ENCODE measurements at places on chromosomes 6 and 20. TPM values are rescaled to one million over a fixed set of nuclear protein-coding genes. Genes with fewer than 3 reads are reported as not detected.
A peak's percentile ranks its signal among the peaks of the same experiment; 100 is the strongest.

Gene PRKN
- total RNA-seq = 15.9 TPM

Gene KCTD20
- 56.6 TPM for total RNA-seq

Gene SOBP
- total RNA-seq = 18.5 TPM

Gene PHACTR3
- total RNA-seq = not detected

DNA sequence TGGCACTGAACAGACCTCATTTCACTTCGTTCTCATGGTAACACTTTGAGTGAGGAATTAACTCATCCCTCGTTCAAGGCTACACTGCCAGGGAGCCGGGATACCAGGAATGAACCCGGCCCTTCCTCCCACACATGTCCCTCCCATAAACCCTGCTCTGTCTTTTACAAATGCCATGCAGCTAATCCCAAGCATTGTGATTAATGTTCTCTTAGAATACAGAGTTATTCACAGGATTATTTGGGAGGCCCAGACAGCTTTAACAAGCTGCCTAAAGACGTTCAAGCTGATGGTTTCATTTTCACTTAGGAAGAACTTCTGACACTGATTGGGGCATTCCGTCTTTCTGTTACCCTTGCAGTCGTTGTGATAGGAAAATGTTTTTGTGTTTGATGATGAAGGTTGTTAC, 42.5 kb upstream of the CD83 start:
- no peak for DNase-seq

- no peak for DNase-seq
These were observed 54.8 kb downstream of the CD164 start for GRCh38 chr6:109327491-109327890.

DNA sequence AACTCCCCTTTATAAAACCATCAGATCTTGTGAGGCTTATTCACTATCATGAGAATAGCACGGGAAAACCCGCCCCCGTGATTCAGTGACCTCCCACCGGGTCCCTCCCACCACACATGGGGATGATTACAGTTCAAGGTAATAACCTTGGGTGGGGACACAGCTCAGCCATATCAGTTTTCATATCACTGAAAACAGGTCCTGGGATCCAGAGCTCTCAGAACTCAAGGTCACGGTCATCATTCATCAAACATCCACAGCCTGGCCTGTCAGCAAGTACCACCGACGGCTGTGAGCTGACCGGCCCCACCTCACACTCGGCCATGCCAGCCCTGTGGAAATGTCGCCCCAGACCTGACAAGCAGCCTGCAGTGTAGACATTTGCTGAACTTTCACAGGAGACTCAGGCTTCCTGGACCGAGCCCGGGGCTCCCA, 14.1 kb upstream of the FRMD1 start:
- DNase-seq = no peak

GRCh38 chr6:115618256-115618655, 442.4 kb downstream of the FRK start:
- DNase-seq = no peak

DNA sequence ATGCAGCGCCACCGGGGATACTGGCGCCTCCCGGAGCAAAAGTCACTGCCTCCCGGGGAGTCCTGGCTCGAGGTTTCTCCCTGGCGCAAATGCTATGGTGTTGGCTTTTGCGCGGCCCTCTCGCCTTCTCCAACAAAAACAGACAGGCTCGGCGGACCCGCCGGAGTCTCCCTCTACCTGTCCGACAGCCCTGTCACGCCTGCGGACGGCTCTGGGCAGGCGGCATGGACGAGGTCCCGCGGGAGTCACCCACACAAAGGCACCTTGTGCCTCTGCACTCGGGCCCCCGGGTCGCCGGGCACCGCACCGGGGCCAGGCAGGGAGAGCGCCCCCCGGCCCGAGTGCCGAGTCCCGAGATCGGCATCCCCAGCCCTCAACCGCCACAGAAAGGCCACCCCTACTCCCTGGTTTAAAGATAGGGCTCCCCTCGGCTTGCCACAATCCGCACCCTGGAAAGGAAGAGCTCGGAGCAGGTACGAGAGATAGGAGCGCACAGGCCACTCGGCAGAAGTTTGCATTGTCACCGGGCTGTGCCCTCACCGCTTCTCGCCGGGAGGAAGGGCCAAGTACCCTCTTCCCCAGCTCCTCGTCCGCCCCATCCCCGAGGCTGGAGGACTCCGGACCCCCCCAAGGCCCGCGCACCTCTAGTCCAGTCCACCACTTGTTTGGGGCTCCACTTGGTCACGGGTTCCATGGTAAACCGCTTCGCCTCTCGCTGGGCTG, 903 bp downstream of the CNKSR3 start:
- peak; percentile 63 for DNase-seq

DNA sequence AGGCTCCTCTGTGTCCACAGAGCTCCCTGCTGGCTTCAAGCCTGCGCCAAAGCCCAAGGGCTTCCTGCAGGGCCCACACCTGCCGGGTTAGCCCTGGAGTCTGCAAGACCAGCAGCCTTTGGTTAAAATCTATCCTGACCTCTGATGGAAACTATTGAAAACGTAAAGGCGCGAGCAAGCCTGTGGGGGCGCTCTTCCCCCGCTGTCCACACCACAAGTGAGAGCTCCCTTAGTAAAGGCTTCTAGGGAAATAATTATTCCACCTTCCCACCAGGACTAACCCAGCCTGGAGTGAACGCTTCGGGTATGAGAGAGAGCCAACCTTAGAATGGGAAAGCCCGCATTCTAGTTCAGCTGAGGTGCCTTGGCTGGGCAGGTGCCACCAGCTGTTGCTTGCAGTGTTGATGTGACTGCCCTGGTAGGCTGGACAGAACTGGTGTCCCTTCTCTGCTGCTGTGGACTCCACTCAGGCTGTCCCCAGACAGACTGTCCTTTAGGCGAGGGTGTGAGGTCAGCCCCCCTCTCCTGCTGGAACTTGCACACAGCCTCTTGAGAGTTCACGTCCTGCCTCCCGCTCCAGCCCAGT, 68.7 kb downstream of the SYTL3 start:
- no peak for DNase-seq

DNA sequence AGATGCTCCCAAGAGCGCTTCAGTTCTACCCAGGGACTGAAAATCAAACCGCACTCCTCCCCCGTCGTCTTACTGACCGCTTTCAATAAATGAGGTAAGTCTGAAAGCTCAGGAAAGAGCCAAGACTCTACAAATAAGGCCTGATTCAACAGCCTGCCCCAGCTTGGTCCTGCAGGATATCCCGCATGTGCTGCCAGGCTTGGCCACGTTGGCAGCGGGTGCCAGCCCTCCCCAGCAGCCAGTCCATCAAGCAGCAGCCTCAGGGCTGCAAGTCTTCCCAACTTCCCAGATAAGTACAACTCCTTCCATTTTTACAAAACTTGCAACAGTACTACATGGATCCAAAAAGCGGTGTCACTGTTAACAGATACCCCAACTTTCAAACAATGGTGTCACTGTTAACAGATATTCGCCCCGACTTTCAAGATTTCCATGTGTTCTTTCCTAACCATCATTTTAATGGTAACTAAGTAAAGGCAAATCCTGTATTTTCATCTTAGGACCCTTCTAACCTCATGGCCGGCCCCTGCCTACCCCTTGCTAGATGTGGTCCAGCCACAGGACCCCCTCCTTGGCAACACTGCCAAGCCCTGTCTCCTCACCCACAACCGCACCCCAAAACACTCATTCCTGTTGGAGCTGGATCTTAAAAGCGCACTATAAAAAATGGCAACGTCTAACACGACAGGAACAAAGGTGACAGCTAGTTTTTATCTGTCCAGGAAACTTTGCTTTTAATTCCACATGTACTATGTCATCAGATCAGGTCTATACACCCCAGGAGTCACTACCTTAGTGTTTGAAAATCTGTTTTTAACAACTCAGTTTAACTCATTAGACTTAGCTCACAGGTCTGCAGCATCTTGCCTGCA, 28.0 kb downstream of the DIDO1 start:
- DNase-seq = no peak

GRCh38 chr6:43845646-43846045, 75.6 kb downstream of the VEGFA start:
- no peak for DNase-seq

DNA sequence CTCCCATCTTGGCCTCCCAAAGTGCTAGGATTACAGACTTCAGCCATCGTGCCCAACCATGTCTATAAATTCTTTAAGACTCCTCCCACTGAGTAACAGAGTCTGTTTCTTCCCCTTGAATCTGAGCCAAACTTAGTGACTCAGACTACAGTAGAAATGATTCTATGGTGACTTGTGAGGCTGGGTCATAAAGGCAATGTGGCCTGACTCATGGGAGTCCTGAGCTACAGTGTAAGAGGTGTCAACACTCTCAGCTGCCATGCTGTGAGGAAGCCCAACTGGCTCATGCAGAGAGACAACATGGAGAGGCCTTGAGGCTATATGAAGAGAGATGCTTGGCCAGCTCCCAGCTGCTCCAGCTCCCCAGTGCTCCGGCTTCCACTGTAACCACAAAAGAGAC, 5.2 kb upstream of the NRSN2 start:
- no peak for DNase-seq

DNA sequence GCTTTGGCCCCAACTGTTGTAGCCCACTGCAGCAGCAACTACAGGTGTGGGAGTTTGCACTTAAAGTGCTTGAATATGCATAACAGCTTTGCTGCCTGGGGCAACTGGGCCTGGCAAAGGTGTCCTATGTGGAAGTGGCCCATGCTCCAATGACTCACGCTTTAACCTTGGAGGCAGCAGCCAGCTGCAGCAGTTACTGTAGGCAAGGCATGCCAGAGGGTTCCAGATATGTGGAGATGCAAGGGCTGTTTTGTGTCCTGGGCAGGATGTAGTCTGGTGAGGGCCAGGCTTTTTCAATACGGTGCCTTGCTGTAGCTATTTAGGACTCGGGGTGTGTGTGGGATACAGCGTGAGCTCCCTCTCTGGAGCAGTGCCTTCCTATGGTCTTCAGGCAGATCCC, 150.3 kb downstream of the NKAIN2 start:
- no peak for DNase-seq

DNA sequence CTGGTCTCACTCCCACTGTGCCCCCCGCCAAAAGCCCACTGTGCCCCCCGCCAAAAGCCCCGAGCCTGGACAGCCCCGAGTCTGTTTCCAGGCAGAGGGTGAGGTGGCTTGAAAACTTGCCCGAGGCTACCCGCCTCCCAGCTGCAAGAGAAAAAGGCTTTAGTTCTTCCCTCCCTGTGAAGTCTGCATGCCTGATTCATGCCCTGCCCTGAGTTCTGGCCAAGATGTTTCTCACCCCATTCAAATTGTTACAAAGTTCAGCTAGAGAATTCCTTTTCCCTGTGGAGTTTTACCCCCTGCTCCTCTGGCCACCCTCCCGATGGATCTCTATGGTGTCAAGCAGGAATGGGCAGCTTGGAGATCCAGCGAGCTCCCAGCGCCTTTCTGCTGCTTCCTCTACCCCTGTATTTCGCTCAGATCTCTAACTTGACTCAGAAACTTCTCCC, 298.8 kb upstream of the MAP3K7 start:
- DNase-seq = no peak

All from sciatic nerve (tissue), 2 donors.